ENCODE measurements at places on chromosomes 11 and 22.

DNA sequence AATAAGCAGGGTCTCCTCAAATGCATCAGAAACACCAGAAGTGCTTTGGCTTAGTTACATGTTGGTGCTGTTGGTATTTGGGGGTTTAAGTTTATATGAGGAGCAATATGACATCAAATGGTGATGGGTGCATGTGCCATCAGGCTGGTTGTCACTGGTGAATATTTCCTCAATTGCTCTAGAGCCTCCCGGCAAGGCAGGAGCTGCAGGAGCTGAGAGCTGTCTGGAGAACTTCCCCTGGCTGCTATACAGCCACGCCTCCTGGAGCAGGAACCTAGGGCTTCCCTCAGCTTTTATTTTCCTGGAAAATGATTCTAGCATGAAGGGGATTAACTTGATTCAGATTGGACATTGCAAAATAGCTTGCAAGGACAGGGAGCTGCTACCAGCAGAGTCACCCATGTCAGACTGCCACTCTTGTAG, 15.8 kb downstream of the IGLL5 start:
- DNase-seq, result no peak

DNA sequence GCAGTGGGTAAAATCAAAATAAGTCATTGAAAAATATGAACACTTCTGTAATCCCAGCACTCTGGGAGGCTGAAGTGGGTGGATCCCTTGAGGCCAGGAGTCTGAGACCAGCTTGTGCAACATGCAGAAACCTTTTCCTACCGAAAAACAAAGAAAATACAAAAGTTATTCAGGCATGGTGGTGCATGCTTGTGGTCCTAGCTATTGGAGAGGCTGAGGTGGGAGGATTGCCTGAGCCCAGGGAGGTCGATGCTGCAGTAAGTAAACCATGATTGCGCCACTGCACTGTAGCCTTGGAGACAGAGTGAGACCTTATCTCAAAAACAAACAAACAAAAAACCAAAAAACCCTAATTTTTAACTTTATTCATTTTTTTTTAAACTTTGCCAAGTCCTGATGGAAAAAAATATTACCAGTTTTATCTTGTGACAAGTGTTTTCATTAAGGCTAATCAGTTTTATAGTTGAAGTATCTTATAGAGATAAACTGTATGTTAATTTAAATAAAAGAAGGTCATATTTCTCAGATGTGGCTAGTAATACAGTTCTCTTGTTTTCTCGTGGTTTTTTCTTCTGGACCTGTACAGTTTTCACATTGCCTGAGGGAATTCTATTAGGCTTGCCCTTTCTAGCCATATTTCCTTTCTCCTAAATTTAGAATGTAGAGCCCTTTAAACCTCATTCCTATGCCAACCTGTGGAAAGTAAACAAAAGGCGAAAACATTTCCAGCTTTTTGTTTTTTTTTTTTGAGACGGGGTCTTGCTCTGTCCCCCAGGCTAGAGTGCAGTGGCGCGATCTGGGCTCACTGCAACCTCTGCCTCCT, 9.4 kb downstream of the HIPK3 start:
- no peak for DNase-seq

GRCh38 chr22:36884349-36885158, 23.7 kb downstream of the NCF4 start:
- DNase-seq, result no peak

GRCh38 chr11:46537121-46537520, 56.7 kb downstream of the AMBRA1 start:
- DNase-seq, result no peak

- DNase-seq, result peak; percentile 61
Observed at GRCh38 chr22:50481440-50482106, at the start of gene ADM2. ADM2 (plus strand) TSS chr22:50481543; CDS start chr22:50481848, 305 bp downstream.

DNA sequence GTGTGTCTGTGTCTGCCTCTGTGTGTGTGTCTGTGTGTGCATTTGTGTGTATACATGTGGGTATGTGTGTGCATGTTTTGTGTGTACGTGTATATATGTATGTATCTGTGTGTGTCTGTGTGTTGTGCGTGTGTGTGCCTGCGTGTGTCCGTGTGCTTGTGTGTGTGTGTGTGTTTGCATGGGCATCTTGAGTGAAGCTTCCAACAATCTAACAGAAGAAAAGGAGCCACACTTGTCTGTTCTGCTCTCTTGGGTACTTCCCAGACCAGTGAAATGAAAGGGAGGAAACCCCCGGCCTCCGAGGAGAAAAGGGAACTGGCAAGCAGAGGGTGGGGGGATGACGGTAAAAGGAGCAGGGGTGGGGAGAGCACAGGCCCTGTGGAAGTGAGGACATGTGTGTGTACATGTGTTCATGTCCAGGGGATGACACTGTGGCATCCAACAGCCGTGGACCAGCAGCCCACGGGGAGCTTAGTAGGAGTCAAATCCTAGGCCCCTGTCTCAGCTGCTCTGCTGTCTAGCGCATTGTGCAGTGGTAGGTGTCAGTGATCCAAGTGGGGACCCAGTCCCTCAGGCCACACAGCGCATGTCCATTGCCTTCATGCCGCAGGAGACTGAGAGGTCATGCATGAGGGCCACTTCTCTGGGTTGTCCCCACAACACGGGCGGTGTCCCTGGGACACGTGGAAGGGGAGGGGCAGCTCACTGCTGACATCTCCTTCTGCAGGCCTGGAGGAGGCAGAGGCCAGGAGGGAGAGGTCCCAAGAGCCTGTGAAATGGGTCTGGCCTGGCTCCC, 8.1 kb downstream of the CSF2RB start:
- no peak for DNase-seq

GRCh38 chr11:62512961-62513360, 33.6 kb downstream of the AHNAK start:
- no peak for DNase-seq

- DNase-seq, result no peak
Observed at GRCh38 chr11:116281173-116282160, 491.3 kb downstream of the BUD13 start.

DNA sequence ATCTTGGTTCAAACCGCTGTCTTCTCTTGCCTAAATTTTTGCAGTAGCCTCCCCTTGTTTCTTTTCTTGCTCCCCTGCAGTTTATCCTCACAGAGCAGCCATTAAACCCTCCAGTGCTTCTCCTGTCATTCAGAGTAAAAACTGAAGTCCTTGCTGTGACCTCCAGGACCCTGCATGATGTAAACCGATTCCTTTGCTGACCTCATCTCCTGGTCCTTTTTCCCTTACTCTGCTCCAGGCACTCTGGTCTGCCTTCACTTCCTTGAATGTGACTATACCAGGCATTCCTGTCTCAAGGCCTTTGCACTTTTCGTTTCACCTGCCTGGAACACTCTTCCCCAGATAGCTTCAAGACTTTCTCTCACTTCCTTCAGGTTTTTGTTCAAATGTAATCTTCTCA, 152.0 kb downstream of the WNT11 start:
- DNase-seq, result no peak

DNA sequence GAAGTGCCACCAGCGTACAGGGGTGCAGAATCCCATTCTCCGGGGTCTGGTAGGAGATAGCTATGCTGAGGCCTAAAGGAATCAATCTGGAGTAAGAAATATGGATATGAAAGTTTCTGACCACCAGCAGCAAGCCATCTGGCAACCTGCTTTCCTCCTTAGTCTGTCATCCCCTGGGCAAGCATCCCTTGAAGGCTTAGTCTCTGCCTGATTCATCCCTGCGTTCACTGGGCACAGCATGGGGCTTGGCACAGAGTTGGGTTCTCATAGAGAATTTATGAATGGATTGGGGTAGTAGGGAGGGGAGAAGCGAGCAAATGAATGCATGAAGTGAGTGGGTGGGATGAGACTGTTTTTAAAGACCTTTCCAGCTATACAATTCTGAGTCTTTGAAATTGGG, 85.8 kb upstream of the NARS2 start:
- no peak for DNase-seq

DNA sequence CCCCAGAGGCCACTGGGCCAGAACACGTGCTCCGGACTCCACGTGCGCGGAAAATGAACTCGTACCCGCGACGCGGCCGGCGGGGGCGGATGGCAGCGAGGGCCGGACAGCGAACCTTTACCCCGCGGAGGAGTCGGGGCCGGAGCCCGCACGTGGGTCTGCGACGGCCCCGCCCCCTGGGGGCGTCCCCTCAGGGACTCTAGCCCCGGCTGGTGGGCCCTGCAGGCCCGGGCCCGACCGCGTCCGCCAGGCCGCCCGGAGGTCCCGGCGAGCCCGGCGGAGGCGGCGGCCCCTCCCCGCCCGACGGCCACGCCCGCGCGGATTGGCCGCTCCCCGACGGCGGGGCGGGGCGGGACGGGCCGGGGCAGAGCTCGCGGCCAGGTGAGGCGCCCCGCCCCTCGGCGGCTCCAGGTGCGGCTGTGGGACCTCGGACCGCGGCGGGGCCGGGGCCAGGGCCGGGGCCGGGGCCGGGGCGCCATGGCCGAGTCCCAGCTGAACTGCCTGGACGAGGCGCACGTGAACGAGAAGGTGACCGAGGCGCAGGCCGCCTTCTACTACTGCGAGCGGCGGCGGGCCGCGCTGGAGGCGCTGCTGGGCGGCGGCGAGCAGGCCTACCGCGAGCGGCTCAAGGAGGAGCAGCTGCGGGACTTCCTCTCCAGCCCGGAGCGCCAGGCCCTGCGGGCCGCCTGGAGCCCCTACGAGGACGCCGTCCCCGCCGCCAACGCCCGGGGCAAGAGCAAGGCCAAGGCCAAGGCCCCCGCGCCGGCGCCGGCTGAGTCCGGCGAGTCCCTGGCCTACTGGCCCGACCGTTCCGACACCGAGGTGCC, at the start of gene FAM83F:
FAM83F (plus strand) TSS at position 389 of the 827 bp plus-strand sequence; CDS start at position 478, 89 bp downstream.
- DNase-seq, result no peak

DNA sequence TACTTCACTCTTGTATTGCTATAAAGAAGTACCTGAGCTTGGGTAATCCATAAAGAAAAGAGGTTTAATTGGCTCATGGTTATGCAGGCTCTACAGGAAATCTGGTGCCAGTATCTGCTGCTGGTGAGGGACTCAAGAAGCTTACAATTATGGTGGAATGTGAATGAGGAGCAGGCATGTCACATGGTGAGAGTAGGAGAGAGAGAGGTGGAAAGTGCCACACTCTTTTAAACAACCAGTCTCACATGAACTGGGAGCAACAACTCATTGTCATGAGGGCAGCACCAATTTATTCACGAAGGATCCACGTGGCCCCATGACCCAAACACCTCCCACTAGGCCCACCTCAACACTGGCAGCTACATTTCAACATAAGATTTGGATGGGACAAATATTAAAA, 24.6 kb upstream of the IGLL5 start:
- DNase-seq, result no peak

DNA sequence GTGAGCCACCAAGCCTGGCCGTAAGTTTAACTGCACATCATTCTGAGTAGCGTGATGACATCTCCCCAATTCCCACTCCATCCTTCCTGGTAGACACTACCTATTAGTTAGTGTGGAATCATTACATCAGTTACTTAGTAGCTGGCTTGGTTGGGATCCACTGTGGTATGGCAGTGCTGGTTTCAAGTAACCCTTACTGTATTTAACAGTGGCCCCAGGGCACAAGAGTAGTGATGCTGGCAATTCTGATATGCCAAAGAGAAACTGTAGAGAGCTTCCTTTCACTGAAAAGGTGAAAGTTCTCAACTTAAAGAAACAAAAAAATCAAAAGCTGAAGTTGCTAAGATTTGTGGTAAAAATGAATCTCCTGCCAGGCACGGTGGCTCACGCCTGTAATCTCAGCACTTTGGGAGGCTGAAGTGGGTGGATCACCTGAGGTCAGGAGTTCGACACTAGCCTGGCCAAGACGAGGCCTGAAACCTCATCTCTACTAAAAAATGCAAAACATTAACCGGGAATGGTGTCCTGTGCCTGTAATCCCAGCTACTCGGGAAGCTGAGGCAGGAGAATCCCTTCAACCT, 27.2 kb downstream of the RHOD start:
- DNase-seq, result no peak

- peak; percentile 65 for DNase-seq
Observed at GRCh38 chr11:13462311-13462900, 616 bp downstream of the BTBD10 start.

- DNase-seq, result no peak
Observed at GRCh38 chr11:30258679-30259078, 27.9 kb downstream of the FSHB start.

DNA sequence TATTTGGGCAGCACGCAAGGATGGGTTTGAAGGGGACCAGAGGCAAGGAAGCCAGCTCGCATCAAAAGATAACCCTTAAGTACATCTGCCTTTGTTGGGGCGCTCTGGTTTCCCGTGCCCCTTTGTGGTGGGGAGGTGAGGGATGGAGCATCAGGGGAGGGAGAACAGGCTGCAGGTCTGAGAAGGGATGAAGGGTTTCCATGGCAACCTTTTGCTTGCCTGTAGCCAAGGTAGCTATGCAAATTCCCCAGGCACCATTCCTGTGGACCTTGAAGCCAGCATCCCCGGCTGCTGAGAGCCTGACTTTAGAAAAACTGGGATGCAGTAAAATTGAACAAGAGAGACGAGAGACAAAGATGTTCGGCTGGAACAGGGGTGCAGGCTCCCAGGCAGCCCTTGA, 75.7 kb downstream of the SEZ6L start:
- no peak for DNase-seq

- no peak for DNase-seq
Observed at GRCh38 chr22:44108806-44109385, 71.8 kb upstream of the PARVG start.

GRCh38 chr22:47996446-47996857, 1234.0 kb downstream of the TBC1D22A start:
- DNase-seq, result no peak

GRCh38 chr22:39242595-39243438, 2.0 kb downstream of the PDGFB start:
- DNase-seq, result no peak

DNA sequence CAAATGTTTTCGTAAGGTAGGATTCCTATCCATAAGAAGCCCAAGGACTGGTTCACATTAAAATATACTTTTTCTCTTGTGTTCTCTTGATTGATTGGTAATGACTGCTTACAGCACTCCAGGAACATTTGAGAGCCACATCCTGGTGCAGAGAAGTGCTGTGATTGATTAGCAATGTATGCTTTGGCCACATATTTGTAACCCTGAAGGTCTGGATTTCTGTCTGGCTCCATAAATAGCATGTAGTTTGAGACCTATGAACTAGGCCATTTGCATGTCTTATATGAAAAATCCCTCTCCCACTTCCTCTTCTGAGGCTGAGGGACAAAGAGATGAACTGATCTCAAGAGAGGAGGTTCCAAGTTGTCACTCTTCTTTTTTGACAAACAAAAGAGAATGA, 49.3 kb upstream of the CD44 start:
- no peak for DNase-seq

GRCh38 chr22:39621826-39622225, 51.3 kb downstream of the CACNA1I start:
- DNase-seq, result no peak

DNA sequence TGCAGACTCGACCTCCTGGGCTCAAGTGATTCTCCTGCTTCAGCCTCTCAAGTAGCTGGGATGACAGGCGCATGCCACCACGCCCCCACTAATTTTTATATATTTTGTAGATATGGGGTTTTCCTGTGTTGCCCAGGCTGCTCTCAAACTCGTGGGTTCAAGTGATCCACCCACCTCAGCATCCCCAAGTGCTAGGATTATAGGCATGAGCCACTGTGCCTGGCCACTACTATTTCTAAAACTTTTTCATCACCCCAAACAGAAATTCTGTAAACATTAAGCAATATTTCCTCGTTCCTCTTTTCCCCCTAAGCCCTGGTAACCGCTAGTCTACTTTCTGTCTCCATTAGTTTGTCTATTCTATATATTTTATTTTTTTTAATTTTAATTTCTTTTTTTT, 9.0 kb upstream of the ATG16L2 start:
- DNase-seq, result no peak
